ENCODE measurements at places on chromosomes 6 and 20.

GRCh38 chr6:144931172-144932035 lies 646.3 kb downstream of the UTRN start:
- DNase-seq = peak; percentile 27

- no peak for DNase-seq
Observed at GRCh38 chr6:7975764-7976146, 65.2 kb upstream of the TXNDC5 start.

GRCh38 chr6:73308712-73309534 lies 45.2 kb downstream of the DPPA5 start:
- no peak for DNase-seq

GRCh38 chr6:37994223-37994622 lies 174.7 kb downstream of the ZFAND3 start:
- DNase-seq = no peak

GRCh38 chr6:38131527-38131965 lies 312.0 kb downstream of the ZFAND3 start:
- DNase-seq = no peak

GRCh38 chr20:40191573-40191972 lies 497.5 kb downstream of the MAFB start:
- no peak for DNase-seq

- no peak for DNase-seq
Observed at GRCh38 chr6:142844065-142844755, 100.8 kb downstream of the HIVEP2 start.

DNA sequence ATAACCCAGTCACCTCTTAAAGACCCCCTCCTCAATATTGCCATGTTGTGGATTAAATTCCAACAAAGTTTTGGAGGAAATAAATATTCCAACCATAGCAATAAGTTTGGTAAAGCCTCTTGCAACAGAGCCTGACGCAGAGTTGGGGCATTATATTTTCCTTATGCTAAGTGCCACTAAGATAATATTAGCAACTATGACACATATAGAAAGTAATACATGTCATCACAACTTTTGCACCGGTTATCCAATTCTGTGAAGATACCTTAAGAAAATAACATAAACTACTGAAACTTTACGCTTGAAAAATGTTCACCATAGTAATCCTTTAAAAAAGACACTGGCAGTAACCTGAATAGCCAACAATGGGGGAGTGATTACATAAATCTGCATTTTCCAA lies 52.2 kb upstream of the TRERF1 start:
- no peak for DNase-seq

DNA sequence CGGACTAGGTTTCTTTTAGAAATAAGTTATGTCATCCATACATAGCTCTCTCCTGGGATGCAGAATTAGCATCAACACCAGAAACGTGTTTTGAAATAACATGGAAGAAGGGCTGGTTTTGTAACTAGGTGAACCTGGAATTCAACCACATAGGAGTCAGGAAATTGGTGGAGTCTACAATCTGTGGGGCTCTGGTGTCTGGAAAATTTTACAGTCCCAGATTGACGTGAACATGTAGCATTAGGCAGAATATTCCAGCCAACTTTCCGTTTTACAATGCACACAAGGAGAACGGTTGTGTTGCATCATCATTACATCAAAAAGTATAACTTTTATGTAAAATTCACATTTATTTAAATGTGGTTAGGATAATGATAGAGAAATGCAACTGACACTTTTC lies 1.9 kb downstream of the KCNQ5 start:
- DNase-seq = no peak

DNA sequence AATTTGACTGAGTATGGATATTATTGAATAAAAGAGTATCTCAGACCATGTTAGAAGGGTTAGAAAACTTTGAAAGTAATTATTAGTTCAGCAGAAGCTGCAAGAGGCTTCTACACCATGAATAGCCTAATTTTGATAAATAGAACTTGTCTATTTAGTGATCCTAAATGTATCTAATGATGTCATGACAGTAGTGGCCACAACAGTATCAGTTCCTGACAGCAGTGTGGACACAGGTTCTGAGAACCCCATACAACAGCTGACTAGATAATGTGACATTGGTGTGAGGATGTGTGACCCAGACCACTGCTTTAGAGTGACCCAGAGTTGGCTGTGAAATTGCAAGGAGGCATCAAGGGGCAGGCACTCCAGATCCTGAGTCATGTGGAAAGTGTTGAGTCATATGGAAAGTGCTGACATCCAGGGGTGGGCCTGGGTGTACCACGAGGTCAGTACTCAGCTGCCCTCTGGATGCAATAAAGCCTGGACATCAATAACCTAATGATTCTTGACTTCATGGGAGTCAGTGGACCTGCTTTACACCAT lies 754.7 kb downstream of the DHX35 start:
- no peak for DNase-seq

- no peak for DNase-seq
Observed at GRCh38 chr6:91534614-91535013, 947.7 kb upstream of the MAP3K7 start.

- no peak for DNase-seq
Observed at GRCh38 chr6:157759028-157759427, 64.0 kb upstream of the SNX9 start.

- no peak for DNase-seq
Observed at GRCh38 chr6:109966299-109966698, 11.8 kb upstream of the GPR6 start.

DNA sequence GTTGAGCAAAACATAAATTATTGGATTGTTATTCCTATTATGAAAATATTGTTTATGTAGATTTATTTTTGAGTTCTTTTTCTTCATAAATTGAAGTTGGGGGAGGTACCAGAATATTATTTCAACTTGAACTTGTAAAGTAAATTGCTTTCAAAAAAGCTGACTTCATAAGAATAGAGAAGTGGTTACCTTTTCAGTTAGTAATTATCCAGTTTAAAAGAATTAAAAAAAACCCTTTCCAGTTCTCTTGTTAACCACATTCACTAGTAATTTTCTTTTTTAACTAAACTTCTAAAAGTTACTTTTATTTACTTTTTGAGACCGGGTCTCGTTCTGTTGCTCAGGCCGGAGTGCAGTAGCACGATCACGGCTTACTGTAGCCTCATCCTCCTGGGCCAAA lies 124.3 kb downstream of the CDKAL1 start:
- DNase-seq = no peak

- no peak for DNase-seq
Observed at GRCh38 chr20:16639027-16639941, 66.0 kb upstream of the KIF16B start.

GRCh38 chr6:42171813-42172581 lies 1.2 kb upstream of the GUCA1A start:
- no peak for DNase-seq

DNA sequence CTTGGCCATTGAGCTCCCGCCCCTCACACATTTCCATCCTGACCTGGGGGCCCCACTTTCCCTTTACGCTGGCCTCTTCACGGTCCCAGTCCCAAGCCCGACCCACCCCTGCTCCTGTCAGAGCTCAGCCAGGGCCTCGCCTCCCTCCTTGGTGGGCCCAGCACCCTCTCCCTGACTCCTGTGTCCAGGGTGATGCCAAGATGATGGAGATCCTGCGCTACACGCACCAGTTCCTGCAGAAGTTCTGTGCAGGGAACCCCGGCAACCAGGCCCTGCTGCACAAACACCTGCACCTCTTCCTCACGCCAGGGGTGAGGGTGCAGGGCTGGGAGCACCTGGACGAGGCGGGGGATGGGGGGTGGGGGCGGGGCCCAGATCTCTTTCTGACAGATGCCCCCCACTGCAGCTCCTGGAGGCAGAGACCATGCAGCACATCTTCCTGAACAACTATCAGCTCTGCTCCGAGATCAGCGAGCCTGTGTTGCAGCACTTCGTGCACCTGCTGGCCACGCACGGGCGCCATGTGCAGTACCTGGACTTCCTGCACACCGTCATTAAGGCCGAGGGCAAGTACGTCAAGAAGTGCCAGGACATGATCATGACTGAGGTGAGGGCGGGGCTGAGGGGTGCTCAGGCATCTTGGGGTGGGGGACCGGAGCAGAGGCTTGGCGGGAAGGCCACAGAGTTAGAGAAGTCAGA lies 33.1 kb downstream of the UQCC2 start:
- no peak for DNase-seq

DNA sequence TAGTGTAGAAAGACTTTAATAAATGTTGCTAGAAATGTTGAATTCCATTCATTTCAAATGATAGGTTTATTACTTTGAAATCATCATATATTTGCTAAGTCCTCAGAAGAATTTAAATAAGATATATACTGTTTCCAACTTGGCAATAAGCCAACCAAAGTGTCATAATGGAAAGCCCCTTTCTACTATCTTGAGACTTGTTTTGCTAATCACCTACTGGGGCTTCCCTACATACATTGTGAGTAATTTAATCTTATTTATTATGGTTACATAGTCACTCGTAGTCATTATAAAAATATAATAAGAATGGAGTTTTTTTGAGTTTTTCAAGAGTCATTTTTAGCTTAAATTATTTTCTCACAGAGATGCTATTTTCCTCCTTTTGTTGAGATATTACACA lies 20.7 kb downstream of the COL19A1 start:
- no peak for DNase-seq

GRCh38 chr6:85347812-85348211 lies 102.1 kb upstream of the NT5E start:
- no peak for DNase-seq

- DNase-seq = no peak
Observed at GRCh38 chr6:135014353-135014832, 40.2 kb downstream of the HBS1L start.

- DNase-seq = no peak
Observed at GRCh38 chr20:1389703-1390580, 2.9 kb downstream of the FKBP1A start.

DNA sequence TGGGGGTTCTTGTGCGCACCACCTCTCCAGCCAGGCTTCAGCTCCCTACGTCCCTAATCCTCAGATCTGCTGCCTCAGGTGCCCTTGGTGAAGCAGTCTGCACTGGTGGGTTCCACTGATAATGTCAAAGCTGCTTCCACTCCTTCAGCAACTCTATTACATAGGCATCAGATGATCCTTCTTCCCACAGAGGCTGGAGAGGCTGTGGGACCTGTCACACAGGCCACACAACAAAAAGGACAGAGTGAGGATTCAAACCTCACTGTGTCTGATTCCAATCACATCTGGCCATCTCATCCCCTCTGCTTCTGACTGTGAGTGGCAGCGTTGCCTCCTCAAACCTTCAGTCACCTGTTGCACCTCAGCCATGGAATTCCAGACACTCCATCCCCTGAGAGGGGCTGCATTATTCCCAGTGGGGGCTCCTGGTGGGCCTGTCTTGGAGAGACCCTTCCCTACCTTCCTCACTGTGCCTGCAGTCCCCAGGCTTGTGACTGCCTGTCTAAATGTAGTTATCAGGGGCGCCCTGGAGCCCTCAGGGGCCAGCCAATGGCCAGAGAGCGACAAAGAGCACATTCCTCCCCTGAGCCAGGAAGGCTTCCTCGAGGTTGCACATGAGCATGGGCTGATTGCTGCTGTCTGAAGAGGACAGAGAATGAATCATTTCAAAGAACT lies 211.4 kb upstream of the ECI2 start:
- DNase-seq = no peak

DNA sequence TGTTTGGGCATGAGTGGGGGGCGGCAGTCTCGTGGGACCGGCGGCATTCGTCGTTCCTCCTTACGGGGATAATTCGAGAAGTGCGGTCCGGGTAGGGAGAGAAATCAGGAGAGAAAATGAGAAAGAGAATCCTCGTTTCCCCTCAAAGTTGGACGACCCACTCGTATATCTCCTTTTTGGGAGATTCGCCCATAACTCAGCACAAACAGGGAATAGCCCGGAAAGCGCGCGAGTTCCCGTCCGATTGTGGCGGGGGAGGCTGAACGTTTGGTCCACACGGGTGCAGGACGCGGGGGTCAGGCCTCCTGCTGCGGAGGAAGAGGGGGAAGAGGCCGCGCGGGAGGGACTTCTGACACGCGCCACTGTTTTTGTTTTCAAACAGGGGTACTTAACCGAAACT lies 42.4 kb downstream of the POPDC3 start:
- DNase-seq = no peak

- DNase-seq = no peak
Observed at GRCh38 chr6:148824960-148825359, 78.1 kb downstream of the UST start.

- DNase-seq = no peak
Observed at GRCh38 chr6:154705471-154706113, 27.6 kb upstream of the SCAF8 start.
